ENCODE measurements at places on chromosomes 6 and 20.
A peak's percentile ranks its signal among the peaks of the same experiment; 100 is the strongest.

DNA sequence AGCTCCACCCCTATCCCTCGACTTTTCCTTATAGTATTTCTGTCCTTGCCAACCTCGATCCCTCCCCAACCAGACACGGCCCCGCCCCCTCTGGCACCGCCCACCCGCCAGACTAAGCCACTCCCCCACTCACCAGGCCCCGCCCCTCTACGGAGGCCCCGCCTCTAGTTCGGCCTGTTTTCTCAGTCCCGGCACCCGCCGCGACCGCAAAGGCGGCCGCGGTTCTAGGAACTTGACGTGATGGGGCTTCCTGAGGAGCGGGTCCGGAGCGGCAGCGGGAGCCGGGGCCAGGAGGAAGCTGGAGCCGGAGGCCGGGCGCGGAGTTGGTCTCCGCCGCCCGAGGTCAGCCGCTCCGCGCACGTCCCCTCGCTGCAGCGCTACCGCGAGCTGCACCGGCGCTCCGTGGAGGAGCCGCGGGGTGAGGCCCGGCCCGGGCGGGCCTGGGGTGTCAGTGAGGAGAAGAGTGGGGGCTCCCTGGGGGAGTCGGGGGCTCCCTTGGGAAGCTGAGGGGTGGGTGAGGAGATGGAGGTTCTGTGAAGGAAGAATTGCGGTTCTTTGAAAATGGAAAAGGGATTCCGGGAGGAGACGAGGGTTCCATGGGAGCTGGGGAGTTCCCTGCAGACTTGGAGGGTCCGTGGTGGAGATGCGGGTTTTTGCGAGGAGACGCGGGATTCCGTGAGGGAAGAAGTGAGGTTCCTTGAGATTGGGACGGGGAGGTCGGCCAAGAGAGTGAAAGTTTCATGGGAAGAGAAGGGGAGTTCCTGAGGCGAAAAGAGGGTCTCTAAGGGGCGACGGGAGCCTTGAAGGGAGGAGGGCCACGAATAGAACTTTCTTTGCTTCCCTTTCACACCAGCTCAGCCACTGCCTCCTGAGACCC, at the start of gene ACSS2:
Gene ACSS2 (plus strand): TSS at position 207 of the 877 bp plus-strand sequence. CDS start 34 bp downstream, at position 241.
- peak; percentile 98 for DNase-seq

GRCh38 chr6:37717836-37718251, 20.2 kb upstream of the MDGA1 start:
- no peak for DNase-seq

DNA sequence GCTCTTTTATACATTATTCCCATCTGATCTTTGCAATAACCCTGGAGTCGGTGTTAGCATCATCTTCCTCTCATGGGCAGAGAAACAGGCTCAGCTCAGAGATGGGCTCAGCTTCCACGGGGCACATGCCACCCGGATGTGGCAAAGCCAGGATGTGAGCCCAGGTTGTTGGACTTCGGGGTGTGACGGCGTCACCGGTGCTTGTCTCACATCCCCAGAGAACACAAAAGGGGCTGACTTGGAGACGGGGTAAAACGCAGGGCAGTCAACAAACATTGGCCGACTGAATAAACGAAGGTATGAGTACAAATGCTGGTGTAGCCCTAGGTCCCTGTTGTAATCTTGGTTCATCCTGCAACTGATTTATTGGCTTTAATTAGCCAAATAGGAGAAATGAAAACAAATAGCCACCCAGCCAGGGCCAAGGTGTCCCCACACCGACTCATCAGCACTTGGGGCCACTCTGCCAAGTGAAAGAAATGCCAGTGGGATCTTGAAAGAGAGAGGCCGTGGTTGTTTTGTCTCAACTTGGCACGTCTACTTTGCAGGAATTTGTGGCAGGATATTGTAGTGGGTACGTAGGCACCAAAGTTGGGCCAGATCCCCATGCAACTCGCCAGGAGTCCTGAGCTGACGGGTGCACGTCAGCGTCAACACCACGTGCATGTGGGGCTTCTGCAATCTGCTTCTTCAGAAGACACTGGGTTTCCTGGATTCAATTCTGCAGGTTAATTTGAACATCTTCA, 42.8 kb downstream of the APCDD1L start:
- no peak for DNase-seq

DNA sequence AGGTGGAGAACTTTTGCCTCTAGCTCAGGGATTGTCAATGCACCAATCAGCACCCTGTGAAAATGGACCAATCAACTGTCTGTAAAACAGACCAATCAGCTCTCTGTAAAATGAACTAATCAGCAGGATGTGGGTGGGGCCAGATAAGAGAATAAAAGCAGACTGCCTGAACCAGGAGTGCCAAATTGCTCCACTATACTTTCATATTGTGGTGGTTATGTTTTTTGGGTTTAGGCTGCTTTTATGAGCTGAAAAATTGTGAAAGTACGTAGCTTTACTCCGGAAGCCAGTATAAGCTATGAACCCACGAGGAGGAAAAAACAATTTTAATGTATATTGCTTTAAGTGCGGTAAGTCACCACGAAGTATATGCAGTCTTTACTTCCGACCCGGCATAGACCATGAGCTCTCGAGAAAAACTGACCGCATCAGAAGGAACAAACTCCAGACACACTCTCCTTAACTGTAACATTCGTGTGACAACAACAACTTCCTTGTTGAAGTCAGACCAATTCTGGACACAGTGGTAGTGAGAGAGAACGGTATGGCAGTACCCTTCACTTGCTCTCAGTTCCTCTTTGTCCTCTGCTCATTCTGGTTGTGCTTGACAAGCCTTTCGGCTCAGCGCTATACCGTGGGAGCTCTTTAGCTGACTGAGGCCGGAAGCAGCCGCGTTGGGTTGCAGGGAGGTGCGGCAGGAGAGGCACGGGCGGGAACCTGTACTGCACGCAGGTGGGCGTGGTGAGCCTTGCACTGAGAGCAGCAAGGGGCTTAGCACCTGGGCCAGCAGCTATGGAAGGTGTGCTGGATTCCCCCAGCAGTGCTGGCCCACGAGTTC, 81.9 kb upstream of the E2F3 start:
- no peak for DNase-seq

DNA sequence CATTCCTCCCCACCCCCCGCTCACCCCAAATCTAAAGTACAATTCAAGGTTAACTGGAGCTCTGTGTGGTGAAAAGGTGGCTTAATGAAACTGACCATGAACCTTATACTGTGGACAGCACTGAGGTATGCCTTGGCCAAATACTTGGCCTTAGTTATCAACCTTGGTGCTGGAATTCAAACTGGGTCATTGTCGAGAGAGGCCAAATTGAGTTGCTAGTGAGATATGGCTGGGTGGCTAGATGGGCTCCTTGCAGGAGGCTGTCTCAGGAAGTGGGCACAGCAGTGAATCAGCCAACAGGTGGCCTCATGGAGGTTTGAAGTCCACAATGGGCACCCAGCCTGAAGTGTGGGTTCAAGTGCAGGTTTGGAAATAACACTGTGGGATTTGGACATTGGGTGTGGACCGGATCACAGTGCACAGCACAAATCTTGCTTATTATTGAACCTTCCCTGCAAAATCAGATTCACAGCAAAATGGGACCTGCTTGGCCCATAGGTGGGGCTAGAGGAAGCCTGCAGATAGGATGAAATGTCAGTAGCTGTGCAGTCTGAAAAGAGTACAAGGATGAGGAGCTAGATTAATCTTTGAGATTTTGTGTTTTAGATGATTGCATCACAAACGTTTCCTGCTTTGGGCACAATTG, 5.6 kb upstream of the BTBD3 start:
- no peak for DNase-seq

DNA sequence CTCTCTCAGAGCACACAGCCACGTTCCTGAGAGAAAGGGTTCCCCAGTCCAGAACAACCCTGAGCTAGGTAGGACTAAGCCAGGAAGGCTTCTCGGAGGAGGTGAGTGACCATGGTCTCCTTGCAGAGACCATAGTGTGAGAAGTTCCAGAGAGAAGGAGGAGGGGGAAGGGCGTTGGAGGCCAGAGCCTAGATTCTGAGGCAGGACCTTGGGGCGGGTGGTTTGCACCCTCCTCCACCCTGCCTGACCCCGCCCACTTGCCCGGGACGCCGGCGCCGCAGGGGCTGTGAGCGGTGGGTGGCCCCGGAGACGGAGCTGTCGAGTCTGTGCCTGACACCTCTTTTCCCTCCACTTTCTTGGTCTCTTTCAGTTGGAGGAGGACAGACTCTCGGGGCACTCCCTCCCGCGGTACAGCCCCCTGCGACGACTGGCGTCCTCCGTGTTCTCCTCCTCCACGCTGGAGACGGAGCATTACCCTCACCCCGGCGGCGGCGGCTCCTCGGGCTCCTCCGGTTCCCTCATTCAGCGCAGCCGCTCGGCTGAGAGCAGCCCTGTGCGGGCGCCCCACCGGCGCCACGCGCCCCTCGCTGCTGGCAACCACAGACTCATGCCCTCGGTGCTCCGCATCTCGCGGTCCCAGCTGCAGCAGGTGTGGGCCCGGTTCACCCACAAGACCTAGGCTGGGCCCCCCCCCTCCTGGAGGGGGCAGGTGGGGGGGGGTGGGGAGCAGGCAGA, 26.2 kb downstream of the TTBK1 start:
- DNase-seq = no peak

GRCh38 chr6:52400313-52401041, 19.7 kb upstream of the EFHC1 start:
- no peak for DNase-seq
